Smooth muscle cell of the brain vasculature (primary cell): ENCODE measurements at places on chromosomes 5 and 9.

DNA sequence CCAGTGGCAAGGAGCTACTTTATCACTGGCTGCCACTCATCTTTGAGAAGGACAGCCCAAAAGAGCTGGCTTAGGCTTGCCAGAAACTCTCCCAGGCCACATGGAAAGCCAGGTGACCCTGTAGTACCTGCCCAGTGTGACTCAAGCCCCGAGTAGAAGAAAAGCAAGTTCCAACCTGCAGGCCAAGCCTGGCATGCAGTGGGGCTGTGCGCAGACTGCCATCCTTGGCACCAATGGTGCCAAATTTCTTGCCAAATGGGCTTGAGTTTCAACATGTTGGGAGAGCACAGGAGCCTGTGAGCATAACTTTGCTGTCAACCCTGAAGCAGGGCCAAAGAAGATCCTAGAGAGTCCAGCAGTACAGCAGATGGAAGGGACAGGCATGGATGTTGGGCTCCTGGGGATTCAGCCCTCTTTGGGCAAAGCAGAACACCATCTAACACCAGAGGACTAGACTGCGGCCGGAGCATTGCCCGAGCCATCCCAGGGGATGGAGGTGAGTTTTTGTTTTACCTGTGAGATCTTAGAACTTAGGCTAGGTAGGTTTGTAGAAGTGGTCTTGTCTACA is 27.3 kb upstream of the SHB start:
- DNase-seq: no peak

- peak; percentile 31 for DNase-seq
Observed at GRCh38 chr5:181261320-181262049, 542 bp upstream of the TRIM52 start.

- DNase-seq: no peak
Observed at GRCh38 chr5:123120197-123120596, 31.2 kb downstream of the PRDM6 start.

DNA sequence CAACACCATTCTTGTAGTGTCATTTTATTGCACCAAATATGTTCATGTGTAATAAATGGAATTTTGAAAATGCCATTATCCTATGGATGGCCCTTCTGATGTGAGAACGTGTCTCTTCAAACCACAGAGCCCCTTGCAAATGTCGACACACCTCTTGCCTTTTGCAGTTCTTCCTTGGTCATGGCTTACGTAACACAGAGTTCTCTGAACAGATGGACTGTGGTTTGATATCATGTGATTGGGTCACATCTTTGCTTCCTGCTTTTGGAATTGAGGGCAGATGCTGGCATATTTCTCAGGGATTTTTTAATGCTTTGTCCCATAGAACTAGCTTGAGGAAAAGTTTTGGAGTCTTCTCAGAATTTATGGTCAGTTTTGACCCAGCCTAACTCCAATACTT is 4.6 kb downstream of the TGFBR1 start:
- DNase-seq: no peak

DNA sequence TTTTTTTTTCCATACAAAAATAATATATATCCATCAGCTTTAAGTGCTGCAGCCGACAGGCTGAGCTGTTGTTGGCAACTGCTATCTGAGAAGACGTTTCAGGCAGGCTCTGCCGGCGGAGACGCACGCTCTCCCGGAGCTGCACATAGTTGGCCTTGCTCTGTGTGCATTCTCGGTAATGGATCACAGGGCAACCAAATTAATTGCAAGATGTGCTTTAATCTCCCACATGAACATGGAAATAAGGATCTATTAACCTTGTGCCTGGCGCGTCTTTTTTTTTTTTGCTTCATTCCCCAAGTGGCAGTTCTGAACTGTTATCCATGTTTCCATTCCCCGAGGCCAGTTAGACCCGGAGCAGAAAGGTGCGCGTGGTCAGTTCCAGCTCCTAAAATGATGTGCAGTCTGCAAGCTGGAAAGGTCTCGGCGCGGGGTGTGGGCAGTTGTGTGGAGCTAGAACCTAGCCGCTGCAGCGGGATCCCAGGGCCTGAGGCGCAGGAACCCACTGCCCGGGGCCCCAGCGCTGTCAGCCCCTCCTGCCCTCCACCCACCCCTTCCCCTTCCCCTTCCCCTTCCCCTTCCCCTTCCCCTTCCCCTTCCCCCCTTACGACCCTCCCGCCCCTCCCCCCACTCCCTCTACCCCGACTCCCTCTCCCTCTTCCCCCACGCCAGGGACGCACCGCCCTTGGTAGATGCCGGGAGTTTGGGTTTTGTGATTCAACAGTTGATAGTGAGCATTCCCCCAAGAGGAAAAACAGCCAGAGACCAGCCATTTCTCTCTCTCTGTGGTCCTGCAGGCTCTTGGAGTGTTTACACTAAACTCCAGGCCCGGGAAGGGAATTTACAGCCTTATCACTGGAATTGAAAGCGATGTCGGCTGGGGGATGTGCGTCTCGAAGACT is 137.8 kb downstream of the CEP120 start:
- DNase-seq: no peak

DNA sequence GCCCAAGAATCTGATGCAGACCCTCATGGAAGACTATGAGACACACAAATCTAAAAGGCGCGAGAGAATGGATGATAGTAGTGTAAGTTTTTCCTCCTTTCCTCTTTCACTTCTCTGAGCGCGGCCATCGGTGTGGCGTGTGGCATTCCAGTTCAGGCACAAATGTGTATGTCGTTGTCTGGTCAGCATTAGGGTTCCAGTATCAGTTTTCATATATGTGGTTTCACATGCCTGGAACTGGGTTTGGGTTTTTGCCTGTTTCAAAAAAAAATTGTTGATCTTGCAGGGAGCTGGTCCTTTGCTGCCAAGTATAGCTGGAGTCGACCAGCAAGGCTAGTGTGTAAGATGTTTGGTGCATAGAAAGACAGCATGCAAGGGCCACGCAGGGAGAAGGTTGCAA is 51.5 kb downstream of the C9orf152 start:
- DNase-seq: no peak

DNA sequence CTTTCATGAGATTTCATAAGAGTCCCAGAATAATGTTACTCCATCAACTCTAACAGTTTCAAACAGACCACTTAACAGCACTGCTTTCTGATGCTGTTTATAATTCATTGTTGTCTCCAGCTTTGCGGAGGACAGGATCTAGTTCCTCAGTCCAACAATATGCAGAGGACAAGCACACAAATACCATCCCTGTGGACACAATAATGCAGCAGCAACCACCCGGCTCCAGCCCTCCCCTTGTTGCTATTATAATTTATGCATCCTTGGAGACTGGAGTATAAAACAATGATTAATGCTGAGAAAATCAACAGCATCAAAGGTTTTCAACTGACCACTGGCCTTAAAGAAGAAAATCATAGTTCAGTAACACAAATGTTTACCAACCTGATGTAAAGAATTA is 108.3 kb downstream of the DENND1A start:
- no peak for DNase-seq

DNA sequence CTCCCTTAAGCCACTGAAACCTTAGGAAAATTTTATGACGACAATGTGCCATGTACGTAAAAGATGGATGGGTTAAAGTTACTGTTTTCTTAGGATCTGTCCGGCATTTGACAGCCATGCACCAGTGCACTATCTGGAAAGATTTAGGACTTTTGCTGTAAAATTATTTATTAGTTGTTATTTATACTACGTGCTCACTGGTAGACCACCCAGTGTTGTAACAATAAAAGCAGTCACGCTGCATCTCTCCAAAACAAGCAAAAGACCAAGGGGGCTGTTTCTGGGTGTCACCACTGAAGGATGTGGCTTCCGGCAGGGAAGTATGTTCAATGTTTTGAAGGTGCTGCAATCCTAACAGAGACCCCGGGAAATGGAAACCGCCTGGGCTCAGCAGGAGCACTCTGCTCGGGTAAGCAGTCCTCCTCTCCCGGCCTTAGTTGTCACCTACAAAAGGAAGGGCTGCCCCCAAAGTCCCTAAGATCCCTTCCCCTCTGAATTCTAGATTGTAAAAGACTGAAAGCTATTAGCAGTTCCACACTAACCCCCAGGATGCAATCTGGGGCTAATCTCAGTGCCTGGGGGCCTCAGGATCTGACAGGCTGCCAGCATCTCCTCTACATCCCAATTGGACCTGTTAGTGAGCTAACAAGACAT is 38.6 kb downstream of the SAXO1 start:
- DNase-seq: no peak

GRCh38 chr5:82521431-82522051 is 243.4 kb upstream of the RPS23 start:
- DNase-seq: no peak
